ENCODE measurements at places on chromosomes 7 and 10.

DNA sequence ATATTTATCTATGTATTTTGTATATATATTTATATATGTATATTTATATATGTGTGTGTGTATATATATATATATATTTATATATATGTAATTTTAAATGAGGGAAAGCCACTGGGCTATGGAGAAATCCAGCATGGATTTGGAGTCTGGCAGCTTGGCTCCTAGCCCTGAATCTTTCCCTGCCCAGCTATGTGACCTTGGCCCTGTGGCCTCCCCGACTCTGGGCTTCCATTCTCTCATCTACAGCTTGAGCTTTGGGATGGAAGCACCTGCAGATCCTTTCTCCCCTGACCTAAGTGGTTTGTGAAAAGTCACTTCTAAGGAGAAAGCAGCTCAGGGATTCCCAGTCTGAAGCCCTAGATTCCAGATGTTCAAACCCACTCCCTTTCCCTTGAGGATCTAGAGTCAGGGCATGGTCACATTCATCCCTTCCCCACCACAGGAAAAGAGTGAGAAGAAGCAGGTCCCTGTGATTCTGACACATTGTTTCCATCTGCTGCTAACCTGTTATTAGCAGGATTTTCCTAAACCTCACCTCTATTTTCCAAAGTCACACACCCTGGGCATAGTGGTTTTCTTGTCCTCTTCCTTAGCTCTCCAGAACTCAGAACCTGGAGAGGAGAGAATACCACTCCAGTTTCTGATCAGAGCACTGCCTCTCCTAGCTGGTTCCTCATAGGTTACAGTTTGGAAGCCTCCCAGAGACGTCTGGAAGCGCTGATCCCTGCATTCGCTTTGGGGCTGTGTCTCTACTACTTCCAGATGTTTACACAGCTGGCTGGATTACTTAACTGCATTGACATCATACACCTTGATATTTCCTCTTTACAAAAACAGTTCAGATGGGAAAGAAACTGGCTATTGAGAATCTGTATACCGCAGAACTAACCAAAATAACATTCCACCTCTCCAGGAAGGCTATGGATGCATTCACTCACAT lies 327.5 kb upstream of the ZMIZ1 start:
- no peak for DNase-seq

DNA sequence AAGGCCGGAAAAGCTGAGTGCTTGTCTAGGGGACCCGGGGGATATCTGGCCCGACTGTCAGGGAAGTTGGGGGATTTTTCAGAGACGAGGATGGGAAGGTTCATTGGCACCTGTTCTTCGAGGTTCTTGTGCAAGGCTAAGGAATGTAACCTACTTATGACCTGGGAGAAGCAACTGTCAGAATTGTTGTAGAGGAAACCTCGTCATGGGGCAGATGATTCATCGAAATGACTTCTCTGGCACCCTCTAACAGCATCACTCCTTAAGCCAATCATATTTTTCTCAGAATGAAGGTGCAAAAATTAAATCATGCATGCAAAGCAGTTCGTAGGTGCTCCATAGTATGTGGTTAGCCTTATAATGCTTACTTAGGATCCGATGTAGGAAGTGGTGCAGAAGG lies 58.6 kb downstream of the PLXDC2 start:
- no peak for DNase-seq

- no peak for DNase-seq
Measured at GRCh38 chr10:35390843-35391152, 54.5 kb downstream of the CCNY start.

DNA sequence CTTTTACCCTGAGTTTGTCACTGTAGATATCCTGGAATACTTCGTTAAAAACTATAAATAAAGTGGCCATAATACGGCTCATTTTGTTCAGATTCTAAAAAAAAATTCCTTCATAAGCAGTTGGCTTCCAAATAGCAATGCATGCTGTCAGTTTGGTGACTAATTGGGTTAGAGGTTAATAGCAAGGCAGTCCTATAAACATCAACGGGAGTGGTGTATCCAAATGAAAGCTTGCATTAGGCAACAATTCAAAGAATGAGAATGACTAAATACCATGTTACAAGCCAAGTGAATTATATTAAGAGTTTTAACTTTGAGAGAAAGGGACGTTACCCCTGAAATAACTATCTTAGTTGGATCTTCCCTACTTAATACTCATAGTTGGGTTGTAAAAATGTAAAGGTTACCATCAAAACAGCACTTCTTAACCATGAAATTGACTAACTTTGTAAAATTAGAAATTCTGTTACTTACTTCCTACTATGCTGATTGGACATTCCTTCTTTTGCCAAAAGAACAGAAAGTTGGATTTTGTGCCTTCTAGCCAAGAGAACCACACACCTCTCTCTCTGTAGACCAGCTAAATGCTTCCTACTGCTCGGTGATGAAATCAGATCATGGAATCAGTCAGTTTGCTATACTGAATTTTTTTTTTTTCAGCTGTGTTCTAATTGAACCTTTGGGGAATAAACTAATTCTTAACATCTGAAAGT lies 98.0 kb downstream of the KAT6B start:
- DNase-seq, result no peak

- DNase-seq, result no peak
Measured at GRCh38 chr10:109475711-109476421, 447.4 kb downstream of the XPNPEP1 start.

- no peak for DNase-seq
Measured at GRCh38 chr7:72101444-72101843, 310.7 kb downstream of the CALN1 start.

DNA sequence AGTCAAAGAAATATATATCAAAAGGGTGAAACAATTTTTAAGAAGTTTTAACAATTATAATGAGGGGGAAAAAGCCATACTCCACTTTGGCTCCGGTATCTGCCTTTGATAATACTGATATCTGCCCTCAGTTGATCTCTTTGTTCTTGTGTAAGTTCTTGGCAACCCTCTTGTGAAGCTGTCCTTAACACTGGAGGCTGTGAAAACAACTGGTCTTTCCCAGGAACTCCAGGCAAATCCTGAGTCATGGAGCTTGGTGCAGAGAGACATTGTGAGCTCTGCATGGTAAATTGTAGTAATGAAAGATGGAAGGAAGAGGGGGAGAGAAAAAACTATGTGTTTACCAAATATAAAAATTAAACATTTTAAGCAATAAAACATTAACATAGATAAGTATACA lies 11.9 kb upstream of the ERVW-1 start:
- no peak for DNase-seq

DNA sequence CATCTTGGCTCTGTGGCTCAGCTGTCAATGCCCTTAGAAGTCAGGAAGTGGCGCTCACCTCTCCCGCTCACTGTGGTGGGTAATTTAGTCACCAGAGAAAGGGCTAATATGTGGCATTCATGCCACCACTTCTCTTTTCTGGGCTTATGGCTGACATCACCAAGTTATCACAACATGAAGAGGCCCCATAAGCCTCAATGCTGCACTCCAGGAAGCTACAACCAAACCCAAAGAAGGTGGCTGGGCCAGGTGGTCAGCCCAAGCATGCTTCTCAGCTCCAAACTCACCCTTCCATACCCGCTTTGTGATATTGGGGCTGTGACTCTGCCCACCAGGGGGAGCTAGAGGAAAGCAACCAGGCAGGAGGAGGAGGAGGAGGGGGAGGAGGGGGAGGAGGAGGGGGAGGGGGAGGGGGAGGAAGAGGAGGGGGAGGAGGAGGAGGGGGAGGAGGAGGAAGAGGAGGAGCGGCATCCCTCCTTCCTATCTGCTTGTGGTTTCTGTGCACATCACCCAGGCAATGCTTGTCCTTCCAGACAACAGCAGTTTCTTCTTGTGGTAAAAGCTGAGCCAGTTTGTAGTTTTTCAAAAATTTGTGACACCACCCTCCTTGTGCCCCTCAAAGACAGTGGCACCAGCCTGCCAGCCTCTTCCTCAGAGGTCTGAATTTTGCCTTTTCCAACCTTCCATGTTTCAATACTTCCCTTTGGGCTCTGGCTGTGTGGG lies 42.1 kb downstream of the CYP26A1 start:
- DNase-seq, result peak; percentile 36

DNA sequence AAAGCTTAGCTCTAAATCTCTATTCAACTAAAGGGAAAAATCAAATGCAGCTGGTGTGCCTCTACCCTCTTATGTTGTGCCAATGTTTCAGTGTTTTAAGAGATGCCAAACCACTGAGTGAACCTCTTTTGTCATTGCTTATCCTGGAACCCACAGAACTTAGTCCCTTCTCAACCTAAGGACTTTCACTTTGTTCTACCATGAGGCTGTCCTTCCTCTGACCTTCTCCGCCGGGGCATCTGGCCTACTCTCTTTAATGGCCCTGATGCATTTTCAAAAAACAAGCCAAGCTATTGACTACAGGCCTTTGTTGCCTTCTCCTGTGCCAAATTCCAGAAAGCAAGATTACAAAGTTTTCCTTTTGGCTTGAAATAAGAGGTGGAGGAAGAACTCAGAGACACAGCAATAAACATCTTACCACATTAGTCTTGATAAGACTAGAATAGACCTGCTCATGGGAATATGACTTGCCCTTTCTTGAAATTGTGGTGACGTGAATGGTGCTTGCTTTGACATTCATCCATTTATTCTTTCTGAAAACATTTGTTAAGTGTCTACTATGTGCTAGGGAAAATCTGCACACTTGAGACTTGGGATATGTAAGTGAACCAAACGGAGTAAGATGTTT lies 253.2 kb upstream of the SMIM30 start:
- no peak for DNase-seq

GRCh38 chr10:83517456-83517855 lies 621.9 kb upstream of the GHITM start:
- no peak for DNase-seq

DNA sequence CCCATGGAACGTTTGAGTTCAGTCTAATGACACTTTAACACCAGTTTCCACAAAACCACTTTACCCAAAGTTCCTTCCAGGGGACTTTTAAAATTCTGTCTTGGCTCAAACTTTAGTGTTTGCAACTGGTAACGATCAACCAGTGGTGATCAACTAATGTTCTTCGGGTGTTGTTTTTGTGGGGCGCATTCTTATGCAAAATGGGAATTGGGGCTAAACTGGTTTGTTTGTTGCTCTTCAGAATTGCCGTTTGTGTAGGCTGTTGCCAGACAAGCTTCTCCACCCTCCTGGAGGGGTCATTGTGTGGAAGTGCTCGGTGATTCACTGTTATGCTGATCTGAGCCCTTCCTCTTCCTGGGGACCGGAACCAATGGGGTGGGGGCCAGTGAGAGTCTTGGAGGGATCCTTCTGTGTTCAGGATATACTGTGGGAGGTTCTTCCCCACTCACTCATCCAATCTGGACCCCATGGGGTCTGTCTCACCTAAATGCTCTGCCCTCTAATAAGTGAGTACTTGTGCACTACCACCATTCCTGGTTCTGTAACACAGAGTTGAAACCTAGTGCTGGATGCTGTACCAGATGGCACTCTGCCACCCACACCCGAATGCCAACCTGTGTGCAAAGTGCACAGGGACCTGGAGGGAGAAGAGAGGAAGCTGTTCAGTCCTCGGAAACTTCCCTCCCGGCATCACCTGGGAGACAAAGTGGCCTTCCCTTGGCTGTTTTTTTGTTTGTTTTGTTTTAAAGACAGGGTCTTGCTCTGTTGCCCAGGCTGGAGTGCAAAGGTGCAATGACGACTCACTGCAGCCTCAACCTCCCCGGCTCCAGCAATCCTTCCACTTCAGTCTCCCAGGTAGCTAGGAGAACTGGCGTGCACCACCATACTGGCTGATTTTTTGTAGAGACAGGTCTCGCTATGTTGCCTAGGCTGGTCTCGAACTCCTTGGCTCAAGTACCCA lies 2.1 kb downstream of the NFE2L3 start:
- no peak for DNase-seq

DNA sequence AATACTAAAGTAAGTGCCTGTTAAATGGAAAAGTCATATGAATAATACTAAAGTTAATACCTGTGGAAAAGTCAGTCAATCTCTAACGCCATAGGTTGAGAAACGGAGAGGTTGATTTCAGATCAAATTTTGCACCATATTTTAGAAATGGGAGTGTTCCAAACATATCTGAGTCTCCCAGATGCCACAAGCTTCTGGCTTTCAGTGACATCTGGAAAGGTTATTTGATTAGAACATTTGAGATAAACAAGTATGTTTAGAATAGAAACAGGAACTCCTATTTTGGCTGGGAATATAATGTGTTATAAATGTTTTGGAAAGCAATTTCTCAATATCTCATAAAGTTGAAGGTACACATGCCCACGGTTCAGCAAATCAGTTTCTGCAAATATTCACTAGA lies 5.8 kb downstream of the MACC1 start:
- DNase-seq, result no peak

DNA sequence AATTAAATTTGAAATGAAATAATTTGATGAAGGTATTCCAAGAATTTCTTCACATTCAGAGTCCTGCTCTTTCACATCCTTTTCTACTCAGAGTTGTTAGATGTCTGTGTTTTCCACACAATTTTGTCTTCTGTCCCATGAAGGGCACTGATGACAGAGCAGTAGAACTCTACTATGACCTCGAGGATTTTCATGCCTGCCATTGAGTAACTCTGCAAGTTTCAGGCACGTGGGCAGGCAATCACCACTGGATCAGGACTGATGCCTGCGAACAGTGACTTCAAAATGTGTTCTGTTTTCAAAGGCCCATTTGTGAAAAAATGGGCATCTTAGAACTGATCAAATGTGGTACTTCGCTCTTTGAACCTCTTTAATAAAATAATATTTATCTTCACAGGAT lies 91.1 kb downstream of the CDK6 start:
- DNase-seq, result no peak

DNA sequence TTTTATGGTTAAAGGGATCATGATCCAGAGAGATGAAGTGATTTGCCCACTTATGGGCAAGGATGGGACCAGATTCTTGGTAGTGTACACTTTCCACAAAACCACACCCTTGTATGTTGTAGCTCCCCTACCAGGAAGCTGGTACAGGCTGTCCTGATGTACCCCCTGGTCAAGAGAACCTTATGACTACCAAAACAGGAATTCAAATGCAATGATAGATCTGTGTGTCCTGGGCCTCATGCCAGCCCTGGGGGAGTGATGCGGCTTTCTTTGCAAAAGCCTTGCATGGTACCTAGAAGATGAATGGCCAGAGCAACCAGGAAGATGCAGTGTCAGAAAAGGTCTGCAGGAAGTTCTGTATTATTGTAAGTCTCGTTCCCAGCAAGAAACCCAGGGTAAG lies 94.9 kb upstream of the AGK start:
- no peak for DNase-seq

DNA sequence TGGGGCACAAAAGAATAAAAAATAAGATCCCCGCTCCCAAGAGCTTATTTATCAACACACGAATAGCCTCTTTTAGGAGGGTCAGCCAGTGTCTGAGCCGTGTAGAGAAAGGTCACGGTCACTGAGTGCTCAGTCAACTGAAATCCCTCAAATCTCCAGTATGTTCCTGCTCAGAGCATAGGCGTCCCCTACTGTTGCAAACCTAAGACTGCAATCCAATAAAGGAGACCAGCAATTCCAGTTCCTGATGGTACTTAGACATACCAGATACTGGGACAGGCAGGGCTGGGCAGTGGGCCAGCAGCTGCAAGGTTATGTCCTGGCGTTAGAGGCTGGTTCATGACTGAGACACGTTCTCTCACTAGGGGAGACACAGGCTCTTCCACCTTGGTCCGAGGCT lies 93.6 kb downstream of the CACNB2 start:
- DNase-seq, result no peak

- DNase-seq, result no peak
Measured at GRCh38 chr10:36117231-36117630, 475.1 kb upstream of the FZD8 start.

All from central memory CD8-positive, alpha-beta T cell (primary cell).